ENCODE measurements at places on chromosomes 2 and 18.

DNA sequence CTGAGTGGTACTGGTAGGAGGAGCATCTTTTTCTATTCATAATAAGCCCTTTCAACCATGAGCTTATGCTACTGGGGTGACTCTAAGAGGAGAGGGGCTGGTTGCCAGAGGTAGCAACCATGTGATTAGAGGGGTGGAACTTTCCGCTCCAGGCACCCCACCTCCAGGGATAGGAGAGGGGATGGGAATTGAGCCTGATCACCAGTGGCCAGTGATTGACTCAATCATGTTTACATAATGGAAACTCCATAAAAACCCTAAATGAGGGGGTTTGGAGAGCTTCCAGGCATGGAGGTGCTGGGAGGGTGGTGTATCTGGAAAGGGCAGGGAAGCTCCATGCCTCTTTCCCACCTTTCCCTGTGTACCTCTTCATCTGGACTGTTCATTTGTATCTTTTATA, 46.6 kb upstream of the RHOB start:
- no peak for DNase-seq

- no peak for DNase-seq
Measured at GRCh38 chr2:66255867-66256266, 179.1 kb upstream of the MEIS1 start.

- DNase-seq: no peak
Measured at GRCh38 chr2:217258170-217258569, 398.3 kb upstream of the TNP1 start.

- no peak for DNase-seq
Measured at GRCh38 chr2:184137955-184138354, 460.4 kb upstream of the ZNF804A start.

DNA sequence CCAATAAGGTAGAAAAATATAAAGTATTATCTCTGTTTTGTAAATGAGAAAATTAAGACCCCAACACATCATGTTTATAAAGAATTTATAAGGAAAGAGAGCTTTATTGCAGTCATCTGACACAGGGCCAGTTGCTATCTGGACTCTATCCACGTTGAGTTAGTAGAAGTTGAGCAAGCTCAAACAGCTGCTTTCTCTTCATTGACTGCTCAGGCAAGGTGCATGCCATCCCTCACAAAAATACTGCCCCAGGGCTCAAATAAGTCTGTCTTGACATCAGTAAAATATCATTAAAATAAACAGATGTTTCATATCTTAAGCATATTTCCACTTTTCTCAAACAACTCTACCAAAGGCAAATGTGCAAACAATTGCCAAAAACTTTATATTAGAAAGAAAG, 14.8 kb downstream of the COL5A2 start:
- no peak for DNase-seq

- DNase-seq: no peak
Measured at GRCh38 chr2:101987832-101988231, 3.9 kb upstream of the IL1R2 start.
